ENCODE measurements at places on chromosomes 16 and 17. TPM values are rescaled to one million over a fixed set of nuclear protein-coding genes. Genes with fewer than 3 reads are reported as not detected.

TNP2 gene
- not detected for total RNA-seq

PPY gene
- total RNA-seq, result not detected

ALDH3A2 gene
- 373 TPM for total RNA-seq

KRTAP9-2 gene
- total RNA-seq, result not detected
